ENCODE measurements at places on chromosomes 16 and 17. TPM values are rescaled to one million over a fixed set of nuclear protein-coding genes. Genes with fewer than 3 reads are reported as not detected.
A peak's percentile ranks its signal among the peaks of the same experiment; 100 is the strongest.

CCL4L2 gene
- not detected for total RNA-seq

CCL16 gene
- not detected for total RNA-seq

ENPP7 gene
- not detected for total RNA-seq

SDR42E2 gene
- total RNA-seq = not detected

CPPED1 gene
- total RNA-seq = 9.7 TPM

HS3ST3A1 gene
- 8.4 TPM for total RNA-seq

UMOD gene
- total RNA-seq = not detected

FOXF1 gene
- not detected for total RNA-seq

PRR11 gene
- 51.9 TPM for total RNA-seq

UBTF gene
- 23.7 TPM for total RNA-seq

ATP2C2 gene
- total RNA-seq = 0.71 TPM

GRCh38 chr17:77256710-77257109 lies 115.9 kb downstream of the SEC14L1 start:
- H3K27ac ChIP-seq = no peak overlapping the region
- no peaks in the 10 kb centered on the region for H3K36me3 ChIP-seq
- H3K27me3 ChIP-seq = no peaks in the 10 kb centered on the region
- no peak overlapping the region for H3K4me3 ChIP-seq

GRCh38 chr16:55039511-55039910 lies 108.8 kb downstream of the IRX5 start:
- H3K4me3 ChIP-seq = no peak overlapping the region
- no peaks in the 10 kb centered on the region for H3K4me1 ChIP-seq
- DNase-seq = no peak
- H3K27me3 ChIP-seq = no peaks in the 10 kb centered on the region
- no peaks in the 10 kb centered on the region for H3K36me3 ChIP-seq

- H3K4me1 ChIP-seq = no peaks in the 10 kb centered on the region
- no peak overlapping the region for H3K4me3 ChIP-seq
- no peaks in the 10 kb centered on the region for H3K36me3 ChIP-seq
- H3K27me3 ChIP-seq = no peaks in the 10 kb centered on the region
- H3K27ac ChIP-seq = no peak overlapping the region
Observed at GRCh38 chr17:4407216-4407615, 26.5 kb upstream of the SPNS3 start.

DNA sequence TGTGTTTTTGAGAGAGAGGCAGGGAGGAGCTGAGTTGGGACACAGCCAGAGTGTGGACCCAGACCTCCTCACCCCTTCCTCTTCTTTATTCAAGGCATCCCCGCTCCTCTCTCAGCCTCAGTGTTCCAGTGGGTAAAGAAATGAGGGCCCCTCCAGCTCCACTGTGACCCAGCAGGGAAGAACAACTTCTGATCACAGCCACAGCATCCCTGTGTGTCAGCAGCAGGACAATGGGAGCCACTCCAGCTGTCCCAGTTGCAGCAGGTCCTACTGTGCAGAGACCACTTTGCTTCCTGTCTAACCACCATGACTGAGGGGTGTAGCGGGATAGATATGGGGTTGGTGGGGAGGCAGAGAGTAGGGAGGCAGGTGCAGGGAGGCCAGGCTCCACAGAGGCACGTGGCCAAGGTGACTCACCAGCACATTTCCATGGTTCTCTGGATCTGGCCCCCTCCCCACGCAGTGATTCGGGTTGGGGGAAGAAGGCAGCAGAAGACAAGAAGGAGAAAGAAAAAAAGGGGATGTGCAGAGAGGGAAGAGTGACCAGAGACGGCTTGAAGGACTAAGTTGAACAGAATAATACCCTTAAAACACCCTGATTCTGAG lies 24.5 kb downstream of the PIK3R5 start:
- no peak overlapping the region for H3K27ac ChIP-seq
- no peak for DNase-seq
- no peak overlapping the region for H3K4me3 ChIP-seq
- H3K4me1 ChIP-seq = no peaks in the 10 kb centered on the region

DNA sequence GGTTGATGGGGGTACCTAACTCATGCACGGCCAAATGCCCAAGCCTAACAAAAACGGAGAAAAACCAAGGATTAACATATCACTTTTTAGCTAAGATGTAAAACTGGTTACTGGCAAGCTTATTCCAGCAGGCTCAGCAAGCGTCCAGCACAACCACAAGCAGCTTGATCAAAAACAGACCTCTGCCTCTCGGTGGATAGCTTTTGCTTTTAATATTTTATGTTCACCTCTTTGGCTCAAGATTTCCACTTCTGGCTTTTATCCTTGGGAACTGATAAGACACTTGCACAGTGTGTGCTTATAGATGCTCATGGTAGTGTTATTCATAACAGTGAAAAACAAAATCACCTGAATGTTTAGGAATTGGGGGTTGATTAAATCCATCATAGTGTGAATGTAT lies 206.9 kb upstream of the CACNG5 start:
- no peaks in the 10 kb centered on the region for H3K36me3 ChIP-seq
- H3K4me3 ChIP-seq = no peak overlapping the region
- no peaks in the 10 kb centered on the region for H3K27me3 ChIP-seq
- H3K4me1 ChIP-seq = no peaks in the 10 kb centered on the region

GRCh38 chr17:4018446-4018845 lies 54.2 kb upstream of the ATP2A3 start:
- no peak for DNase-seq
- no peaks in the 10 kb centered on the region for H3K36me3 ChIP-seq
- H3K27me3 ChIP-seq = no peaks in the 10 kb centered on the region
- H3K27ac ChIP-seq = no peak overlapping the region

GRCh38 chr17:21532763-21533385 lies 156.7 kb downstream of the KCNJ12 start:
- no peaks in the 10 kb centered on the region for H3K4me1 ChIP-seq
- H3K27me3 ChIP-seq = no peaks in the 10 kb centered on the region
- no peaks in the 10 kb centered on the region for H3K36me3 ChIP-seq
- H3K4me3 ChIP-seq = no peak overlapping the region
- no peak for DNase-seq
- H3K27ac ChIP-seq = no peak overlapping the region

- no peak overlapping the region for H3K4me3 ChIP-seq
- peaks cover 4% of the 10 kb centered on the region for H3K27me3 ChIP-seq
- H3K4me1 ChIP-seq = no peaks in the 10 kb centered on the region
- DNase-seq = no peak
Observed at GRCh38 chr17:34442387-34443111, 79.5 kb upstream of the CCL1 start.

- H3K27me3 ChIP-seq = no peaks in the 10 kb centered on the region
- H3K36me3 ChIP-seq = no peaks in the 10 kb centered on the region
- no peak overlapping the region for H3K4me3 ChIP-seq
- H3K4me1 ChIP-seq = peaks cover 10% of the 10 kb centered on the region
Observed at GRCh38 chr17:41803049-41804020, 8.4 kb downstream of the P3H4 start.

- no peak for DNase-seq
- H3K27me3 ChIP-seq = peaks cover 44% of the 10 kb centered on the region
- H3K36me3 ChIP-seq = no peaks in the 10 kb centered on the region
- no peak overlapping the region for H3K4me3 ChIP-seq
Observed at GRCh38 chr16:1069154-1069553, 3.4 kb upstream of the SSTR5 start.

- no peaks in the 10 kb centered on the region for H3K36me3 ChIP-seq
- no peak for DNase-seq
- H3K27ac ChIP-seq = no peak overlapping the region
- peaks cover 64% of the 10 kb centered on the region for H3K4me1 ChIP-seq
Observed at GRCh38 chr17:18227635-18228034, 2.2 kb downstream of the LLGL1 start.

DNA sequence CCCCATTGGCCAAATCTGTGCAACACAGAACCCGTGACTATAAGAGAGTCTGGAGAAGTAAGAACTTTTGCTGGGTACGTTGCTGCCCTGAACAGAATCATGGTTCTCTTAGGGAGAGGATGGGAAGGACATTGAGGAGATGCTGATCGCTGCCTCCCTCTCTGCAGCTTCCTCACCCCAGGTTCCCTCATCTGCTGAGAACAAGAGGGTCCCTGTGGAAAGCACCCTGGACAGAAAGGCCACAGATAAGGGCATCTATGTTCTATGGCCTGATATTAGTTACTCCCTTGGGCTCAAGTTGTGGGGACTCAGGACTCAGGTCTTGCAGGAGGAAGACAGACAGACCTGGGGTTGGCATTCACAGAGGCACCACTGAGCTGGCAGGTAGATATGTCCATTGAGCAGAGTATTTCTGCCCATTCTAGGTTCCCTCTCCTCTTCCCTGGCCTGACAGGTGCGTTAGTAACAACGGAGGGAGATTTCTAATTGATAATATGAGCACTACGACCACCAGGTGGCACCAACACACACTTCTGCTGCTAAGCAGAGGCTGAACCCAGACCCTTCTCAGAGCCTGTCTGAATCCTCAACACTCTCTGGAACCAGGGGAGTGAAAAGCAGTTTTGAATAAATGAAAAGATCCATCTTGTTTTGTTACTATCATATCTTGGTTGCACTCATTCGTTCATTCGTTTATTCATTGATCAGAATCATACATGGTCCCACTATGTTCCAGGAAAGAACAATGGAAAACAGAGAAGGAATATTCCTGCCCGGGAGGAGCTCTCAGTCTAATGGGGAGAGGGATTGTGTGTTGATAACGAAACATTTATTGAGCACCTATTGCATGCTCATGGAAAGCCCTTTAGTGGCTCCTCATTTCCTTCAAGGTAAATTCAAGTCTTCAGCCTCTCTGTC lies 56.4 kb downstream of the SLC6A2 start:
- no peak overlapping the region for H3K27ac ChIP-seq
- peaks cover 15% of the 10 kb centered on the region for H3K27me3 ChIP-seq
- no peak overlapping the region for H3K4me3 ChIP-seq

DNA sequence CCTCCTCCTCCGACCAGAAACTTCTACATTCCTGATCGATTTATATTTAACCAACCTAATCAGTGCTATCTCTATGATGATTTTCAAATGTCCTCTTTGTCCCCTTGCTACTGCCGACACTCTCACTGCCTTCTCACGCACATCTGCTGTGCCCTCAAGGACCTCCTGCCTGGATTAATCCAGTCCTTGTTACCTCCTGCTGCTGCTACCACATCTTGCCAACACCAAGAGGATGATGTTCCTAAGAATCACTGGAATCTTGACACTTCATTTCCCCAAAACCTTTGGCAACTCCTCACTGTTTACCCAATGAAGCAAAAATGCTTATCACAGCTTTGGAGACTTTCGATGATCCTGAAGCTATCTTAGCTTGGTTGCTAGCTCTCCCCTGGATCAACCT lies 287.3 kb upstream of the AXIN2 start:
- H3K27ac ChIP-seq = no peak overlapping the region
- H3K36me3 ChIP-seq = no peaks in the 10 kb centered on the region
- H3K4me3 ChIP-seq = no peak overlapping the region
- H3K27me3 ChIP-seq = no peaks in the 10 kb centered on the region
- no peaks in the 10 kb centered on the region for H3K4me1 ChIP-seq

GRCh38 chr16:80380514-80380913 lies 160.3 kb upstream of the DYNLRB2 start:
- H3K27ac ChIP-seq = no peak overlapping the region
- no peaks in the 10 kb centered on the region for H3K27me3 ChIP-seq
- H3K4me1 ChIP-seq = peaks cover 7% of the 10 kb centered on the region
- no peaks in the 10 kb centered on the region for H3K36me3 ChIP-seq
- no peak overlapping the region for H3K4me3 ChIP-seq

- no peaks in the 10 kb centered on the region for H3K36me3 ChIP-seq
- no peak overlapping the region for H3K27ac ChIP-seq
- H3K4me1 ChIP-seq = no peaks in the 10 kb centered on the region
- no peak overlapping the region for H3K4me3 ChIP-seq
- DNase-seq = no peak
Observed at GRCh38 chr16:48140821-48141220, 15.0 kb downstream of the ABCC12 start.

- H3K4me3 ChIP-seq = no peak overlapping the region
- H3K27ac ChIP-seq = no peak overlapping the region
- H3K36me3 ChIP-seq = no peaks in the 10 kb centered on the region
- no peak for DNase-seq
- no peaks in the 10 kb centered on the region for H3K27me3 ChIP-seq
Observed at GRCh38 chr17:57931488-57932137, 23.6 kb downstream of the CUEDC1 start.

GRCh38 chr16:49986351-49987124 lies 38.5 kb upstream of the CNEP1R1 start:
- no peak overlapping the region for H3K4me3 ChIP-seq
- DNase-seq = no peak
- H3K27me3 ChIP-seq = no peaks in the 10 kb centered on the region
- H3K27ac ChIP-seq = no peak overlapping the region
- H3K36me3 ChIP-seq = no peaks in the 10 kb centered on the region

DNA sequence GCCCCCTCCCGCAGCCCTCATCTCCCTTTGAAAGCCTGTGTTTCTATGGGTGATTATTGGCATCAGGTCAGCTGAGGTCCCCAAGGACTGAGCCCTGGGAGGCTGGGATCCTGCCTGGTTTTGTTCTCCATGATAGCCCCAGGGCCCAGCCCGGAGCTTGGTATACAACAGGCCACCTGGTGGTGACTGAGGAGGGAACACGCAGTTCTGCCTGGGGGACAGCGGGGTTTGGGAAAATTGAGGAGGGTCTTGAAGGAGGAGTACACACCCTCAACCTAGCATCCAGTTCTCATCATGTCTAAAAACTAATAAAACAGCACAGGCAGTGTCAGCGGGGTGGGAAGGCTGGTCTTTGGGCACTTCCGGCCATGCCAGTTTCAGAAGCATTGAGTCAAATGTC lies 335.1 kb downstream of the CPPED1 start:
- no peaks in the 10 kb centered on the region for H3K4me1 ChIP-seq
- DNase-seq = peak; percentile 54
- H3K27ac ChIP-seq = no peak overlapping the region
- H3K27me3 ChIP-seq = no peaks in the 10 kb centered on the region
- no peaks in the 10 kb centered on the region for H3K36me3 ChIP-seq

- no peak overlapping the region for H3K27ac ChIP-seq
- DNase-seq = no peak
- peaks cover 15% of the 10 kb centered on the region for H3K4me1 ChIP-seq
Observed at GRCh38 chr16:9407206-9407758, 315.8 kb downstream of the HAPSTR1 start.

- H3K27me3 ChIP-seq = no peaks in the 10 kb centered on the region
- H3K36me3 ChIP-seq = no peaks in the 10 kb centered on the region
- H3K27ac ChIP-seq = no peak overlapping the region
- DNase-seq = no peak
- no peak overlapping the region for H3K4me3 ChIP-seq
- no peaks in the 10 kb centered on the region for H3K4me1 ChIP-seq
Observed at GRCh38 chr17:70033165-70033564, 41.9 kb upstream of the KCNJ16 start.

DNA sequence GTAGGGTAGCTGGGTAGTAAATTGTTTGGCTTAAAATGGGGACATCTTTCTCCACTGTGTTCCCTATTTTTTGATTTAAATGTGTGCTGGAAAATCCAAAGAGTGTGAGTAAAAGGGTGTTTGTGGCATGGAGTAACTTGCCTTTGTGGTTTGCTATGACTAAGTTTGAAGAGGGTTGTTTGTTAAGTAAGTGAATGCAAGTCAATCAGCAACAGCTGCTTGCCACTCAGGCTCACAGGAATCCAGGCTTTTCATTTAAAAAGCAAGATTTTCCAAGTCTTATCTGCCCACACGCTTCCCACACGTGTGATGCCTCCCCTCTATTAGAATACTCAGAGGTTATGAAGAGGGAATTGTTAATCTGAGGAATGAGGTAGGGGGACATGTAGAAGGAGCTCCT lies 847.7 kb upstream of the RBFOX1 start:
- no peak for DNase-seq
- no peak overlapping the region for H3K27ac ChIP-seq
